ENCODE measurements at places on chromosomes 13 and 19. TPM values are rescaled to one million over a fixed set of nuclear protein-coding genes. Genes with fewer than 3 reads are reported as not detected.

LILRA1 gene
- total RNA-seq, result 0.27 TPM

ACP7 gene
- total RNA-seq, result not detected

SPACA4 gene
- total RNA-seq, result not detected

FGF9 gene
- total RNA-seq, result 2.2 TPM

FOSB gene
- total RNA-seq, result 424 TPM

KCNK6 gene
- 3.1 TPM for total RNA-seq

TMC4 gene
- 1.5 TPM for total RNA-seq

ZNF738 gene
- total RNA-seq, result 4.7 TPM

TNNT1 gene
- not detected for total RNA-seq

LIM2 gene
- not detected for total RNA-seq

DPF1 gene
- not detected for total RNA-seq

IGFL2 gene
- not detected for total RNA-seq

COMP gene
- not detected for total RNA-seq

PSG1 gene
- not detected for total RNA-seq

CLEC17A gene
- not detected for total RNA-seq

PNMA8A gene
- total RNA-seq, result not detected

IRGC gene
- not detected for total RNA-seq

CRB3 gene
- 9.4 TPM for total RNA-seq

TEX29 gene
- total RNA-seq, result 1.0 TPM

ZNF527 gene
- total RNA-seq, result 7.8 TPM

All from CD4-positive, alpha-beta T cell (primary cell).